ENCODE measurements at places on chromosomes 1 and 21.

- DNase-seq, result peak; percentile 41
These were observed 24.3 kb upstream of the SLC30A1 start for GRCh38 chr1:211603191-211603701.

DNA sequence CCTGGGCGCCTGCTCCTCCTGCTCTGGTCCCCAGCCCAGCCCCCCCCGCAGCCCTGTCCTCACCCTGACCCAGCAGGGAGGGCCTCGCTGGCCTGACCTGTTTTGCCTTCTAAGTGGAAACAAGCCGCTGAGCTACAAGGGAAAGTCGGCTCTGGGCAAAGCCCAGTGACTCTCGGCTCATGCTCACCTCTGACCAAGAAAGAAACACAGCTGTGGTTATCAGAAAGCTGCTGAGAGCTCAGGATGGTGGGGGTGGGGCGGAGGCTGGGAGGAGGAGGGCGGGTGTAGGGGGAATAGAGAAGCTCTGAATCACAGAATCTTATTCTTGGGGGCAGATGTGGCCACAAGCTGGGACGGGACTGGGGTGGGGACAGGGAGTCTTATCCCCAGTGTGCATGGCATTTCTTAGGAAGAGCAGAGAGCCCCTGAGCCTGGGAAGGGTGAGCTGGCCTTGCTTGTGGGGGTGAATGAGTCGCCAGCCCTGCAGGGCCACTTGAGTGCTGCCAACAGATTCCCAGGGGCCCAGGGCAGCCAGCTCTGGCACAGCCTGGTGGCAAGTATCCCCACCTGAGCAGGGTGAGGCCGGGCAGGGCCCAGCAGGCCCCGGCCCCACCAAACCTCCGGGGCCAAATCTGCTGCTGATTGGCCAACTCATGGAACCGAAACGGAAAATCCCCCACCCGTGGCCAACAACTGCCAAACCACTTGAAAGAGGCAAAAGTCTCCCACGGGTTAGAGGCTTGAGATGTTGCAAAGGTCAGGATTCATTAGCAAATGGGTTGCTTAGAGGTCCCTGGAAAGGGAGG lies 120.6 kb downstream of the SPSB1 start:
- peak; percentile 69 for DNase-seq

- DNase-seq, result no peak
These were observed 87.2 kb downstream of the SYT2 start for GRCh38 chr1:202623075-202623474.

DNA sequence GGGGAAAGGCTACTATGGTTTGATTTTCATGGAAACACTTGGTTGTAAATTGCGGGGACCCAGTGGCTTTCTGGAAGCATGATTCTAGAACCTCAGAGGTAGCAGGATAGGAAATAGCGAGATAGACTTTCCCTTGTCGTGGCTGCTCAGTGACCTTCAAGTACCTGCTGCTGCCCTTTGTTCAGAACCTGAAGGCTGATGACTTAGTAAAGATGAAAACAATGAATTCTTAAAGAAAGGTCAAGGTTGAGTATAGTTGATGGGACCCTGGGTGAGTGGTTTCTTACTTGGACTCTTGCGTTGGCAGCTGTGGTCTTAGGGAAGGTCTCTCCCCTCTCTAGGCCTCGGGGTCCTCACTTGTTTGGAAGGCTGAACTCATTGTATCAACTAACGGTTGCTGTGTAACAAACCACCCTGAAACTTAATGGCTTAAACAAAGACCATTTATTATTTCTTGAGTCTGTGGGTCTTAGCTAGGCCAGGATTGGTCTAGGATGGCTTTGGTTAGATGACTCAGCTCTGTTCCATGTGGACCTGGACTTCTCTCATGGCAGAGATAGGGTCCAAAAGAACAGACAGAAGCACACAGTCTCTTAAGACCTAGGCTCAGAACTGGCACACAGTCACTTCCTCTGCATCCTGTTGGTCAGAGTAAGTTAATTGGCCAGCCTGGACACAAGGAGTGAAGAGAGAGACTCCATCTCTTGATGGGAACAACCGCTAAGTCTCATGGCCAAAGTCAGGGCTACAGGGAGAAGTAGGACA lies 89.2 kb upstream of the SELENON start:
- DNase-seq, result no peak
